ENCODE measurements at places on chromosomes 12 and 14.

DNA sequence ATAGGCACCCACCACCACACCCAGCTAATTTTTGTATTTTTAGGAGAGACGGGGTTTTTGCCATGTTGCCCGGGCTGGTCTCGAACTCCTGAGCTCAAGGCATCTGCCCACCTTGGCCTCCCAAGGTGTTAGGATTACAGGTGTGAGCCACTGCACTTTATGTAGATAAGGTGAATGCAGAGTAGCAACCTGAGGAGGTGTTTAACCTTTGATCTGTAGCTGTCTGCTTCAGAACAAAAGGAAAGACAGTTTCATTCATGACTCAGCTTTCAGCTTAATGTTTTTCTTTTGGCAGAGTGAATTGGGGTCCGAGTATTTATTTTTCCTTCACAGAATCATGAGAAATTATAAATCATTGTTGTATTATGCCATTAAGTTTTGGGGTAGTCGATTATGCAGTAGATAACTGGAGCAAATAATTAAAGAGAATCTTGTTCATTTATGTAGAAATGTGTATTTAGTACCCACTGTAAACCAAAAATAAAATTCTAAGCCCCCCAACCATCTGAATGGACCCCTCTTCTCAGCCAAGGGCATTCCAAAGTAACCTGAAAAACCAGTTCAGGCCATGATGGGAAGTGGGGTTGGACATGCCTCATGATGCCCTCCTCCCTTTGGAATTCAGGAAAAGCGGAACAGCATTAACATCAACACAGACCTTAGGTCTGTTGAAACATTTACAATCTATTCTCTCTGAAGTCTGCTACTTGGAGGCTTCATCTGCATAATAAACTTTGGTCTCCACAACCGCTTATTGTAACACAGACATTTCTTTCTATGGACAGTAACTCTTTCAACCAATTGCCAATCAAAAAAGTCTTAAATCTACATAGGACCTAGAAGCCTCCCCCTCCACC lies 10.7 kb upstream of the STX2 start:
- no peak for DNase-seq

DNA sequence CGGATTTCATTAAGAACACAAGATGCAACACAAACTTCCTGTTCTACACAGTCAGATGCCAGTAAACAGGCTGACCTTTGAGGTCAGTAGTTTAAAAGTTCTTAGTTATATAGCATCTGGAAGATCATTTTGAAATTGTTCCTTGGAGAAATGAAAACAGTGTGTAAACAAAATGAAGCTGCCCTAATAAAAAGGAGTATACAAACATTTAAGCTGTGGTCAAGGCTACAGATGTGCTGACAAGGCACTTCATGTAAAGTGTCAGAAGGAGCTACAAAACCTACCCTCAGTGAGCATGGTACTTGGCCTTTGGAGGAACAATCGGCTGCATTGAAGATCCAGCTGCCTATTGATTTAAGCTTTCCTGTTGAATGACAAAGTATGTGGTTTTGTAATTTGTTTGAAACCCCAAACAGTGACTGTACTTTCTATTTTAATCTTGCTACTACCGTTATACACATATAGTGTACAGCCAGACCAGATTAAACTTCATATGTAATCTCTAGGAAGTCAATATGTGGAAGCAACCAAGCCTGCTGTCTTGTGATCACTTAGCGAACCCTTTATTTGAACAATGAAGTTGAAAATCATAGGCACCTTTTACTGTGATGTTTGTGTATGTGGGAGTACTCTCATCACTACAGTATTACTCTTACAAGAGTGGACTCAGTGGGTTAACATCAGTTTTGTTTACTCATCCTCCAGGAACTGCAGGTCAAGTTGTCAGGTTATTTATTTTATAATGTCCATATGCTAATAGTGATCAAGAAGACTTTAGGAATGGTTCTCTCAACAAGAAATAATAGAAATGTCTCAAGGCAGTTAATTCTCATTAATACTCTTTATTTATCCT lies 13.5 kb downstream of the PTGER2 start:
- no peak for DNase-seq

GRCh38 chr14:52111583-52111982 lies 42.7 kb upstream of the NID2 start:
- no peak for DNase-seq

DNA sequence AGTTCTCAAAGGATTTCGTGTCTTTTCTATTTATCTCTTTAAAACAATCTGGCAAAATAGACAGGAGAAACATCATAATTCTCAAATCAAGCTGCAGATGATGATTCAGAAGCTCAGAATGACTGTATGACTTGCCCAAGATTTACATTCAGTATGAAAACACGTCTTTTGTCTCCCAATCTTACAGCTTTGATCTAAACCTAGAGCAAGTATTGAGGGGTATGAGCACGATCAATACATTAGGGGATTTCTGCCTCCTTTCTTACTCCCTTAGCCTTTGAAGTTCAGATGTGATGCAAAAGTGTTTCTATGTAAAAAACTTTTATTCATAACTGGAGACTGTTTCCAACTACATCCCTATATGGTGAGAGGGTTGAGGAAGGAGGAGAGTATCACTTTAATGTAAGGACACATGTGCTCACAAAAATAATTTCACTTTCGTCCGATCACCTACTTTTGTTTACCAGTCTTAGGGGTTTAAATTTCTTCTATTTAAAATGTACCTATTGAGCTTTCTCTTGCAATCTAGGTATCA lies 454.8 kb downstream of the TMTC2 start:
- no peak for DNase-seq

DNA sequence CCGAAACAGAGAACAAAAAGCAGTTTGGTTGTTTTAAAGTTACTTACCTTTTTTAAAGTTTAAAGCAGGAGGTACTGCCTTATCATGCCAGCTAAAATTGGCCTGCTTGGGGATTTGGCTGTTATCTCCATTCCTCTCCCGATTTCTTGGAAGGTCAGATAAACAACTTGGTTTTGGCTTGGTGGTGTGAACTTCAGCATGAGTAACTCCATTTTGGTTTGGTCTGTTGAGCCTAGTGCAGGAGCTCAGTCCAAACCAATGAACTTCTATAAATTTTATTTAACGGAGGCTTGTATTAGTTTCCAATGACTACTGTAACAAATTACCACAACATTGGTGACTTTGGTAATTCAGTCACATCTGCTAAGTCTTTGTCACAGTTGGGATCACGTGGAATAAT lies 82.3 kb downstream of the PLEKHA5 start:
- DNase-seq: no peak

DNA sequence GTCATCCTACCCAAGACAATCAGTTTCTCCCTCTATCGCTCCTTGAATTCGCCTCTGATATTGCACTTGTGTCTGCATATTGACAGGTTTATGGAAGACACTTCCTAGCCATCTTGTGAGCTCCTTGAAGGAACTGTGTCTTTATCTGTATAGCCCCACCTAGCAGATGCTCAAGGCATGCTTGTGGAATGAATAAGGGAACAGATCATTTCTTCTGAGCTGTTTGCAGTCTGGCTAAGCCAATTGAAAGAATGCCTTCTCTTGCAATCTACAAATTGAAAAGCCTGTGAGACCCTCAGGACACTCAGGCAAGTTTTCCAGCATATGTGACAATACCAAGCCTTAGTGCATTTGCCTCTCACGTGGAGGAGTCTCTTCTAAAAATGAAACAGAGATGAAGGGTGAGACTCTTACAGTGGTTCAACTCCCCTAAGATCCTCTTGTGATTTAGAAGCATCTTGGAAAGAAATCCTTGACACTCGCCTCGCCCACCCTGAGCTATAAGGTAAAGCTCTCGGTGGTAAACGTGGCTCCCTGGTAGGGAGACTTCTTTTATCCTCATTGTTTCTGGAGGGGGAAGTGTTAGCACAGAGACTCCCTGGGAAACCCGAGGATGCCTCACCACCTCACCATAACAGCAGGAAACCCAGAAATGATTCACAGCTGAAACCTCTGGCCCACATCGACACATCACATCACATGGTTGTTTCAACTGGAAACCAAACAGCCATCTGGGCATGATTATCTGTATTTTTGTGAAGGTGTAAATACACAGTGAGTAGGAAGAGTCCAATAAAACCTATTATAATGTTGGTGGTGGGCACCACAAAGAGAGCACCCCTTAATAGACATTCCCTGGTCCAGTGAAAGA lies 112.3 kb upstream of the BCL2L14 start:
- no peak for DNase-seq

- no peak for DNase-seq
Observed at GRCh38 chr14:69865701-69866365, 13.4 kb upstream of the SMOC1 start.

GRCh38 chr14:36270191-36270590 lies 50.2 kb downstream of the MBIP start:
- no peak for DNase-seq

DNA sequence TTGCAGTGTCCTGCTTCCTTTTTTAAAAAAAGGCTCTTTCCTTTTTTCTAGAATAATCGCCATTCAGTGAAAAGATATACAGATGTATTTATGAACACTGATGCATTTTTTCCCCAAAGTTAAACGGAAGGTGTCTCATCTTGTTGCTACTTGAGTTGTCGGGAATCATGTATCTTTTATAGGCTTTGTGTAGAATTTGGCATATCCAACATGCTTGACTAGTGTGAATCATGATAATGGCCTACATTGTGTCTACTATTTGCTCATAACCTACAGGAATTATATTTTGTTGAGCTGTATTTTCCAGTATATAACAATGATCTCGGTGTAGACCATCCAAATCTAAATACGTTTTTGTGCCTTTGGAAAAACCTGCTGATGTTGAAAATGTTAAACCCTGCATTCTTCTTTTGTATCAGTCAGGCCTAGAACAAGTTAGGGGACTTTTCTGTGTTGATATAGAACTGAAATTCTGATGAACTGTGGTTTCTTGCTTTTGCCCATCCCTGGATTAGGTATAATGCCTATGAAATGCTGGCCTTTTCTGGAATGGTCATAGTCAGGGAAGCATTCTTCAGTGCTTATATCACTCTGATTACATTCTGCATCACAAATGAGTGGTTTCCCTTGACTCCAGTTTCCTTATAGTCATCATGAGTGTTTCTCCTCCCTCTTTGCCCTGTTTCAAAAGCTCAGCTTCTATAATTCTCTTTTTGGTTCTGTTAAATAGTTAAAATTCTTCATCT lies 10.8 kb downstream of the BMAL2 start:
- DNase-seq: no peak

- DNase-seq: no peak
Observed at GRCh38 chr14:51786227-51786626, 74.2 kb upstream of the GNG2 start.

DNA sequence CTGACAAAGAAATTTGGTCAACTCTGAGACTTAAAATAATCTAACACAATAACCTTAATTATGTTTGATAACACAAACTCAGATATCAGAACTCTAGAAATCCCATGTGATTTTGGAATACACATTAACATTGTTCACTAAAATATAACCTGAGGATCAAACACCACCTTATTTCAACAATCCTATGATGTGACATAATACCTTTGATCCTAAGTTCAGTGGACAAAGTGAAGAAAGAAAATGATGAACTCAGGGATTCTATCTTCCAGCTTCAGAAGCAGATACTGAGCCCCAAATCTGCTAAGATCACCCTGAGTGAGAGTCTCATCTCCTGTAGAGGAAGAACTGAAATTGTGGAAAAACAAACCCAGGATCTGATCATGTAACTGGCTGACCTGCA lies 35.7 kb upstream of the APOF start:
- no peak for DNase-seq

DNA sequence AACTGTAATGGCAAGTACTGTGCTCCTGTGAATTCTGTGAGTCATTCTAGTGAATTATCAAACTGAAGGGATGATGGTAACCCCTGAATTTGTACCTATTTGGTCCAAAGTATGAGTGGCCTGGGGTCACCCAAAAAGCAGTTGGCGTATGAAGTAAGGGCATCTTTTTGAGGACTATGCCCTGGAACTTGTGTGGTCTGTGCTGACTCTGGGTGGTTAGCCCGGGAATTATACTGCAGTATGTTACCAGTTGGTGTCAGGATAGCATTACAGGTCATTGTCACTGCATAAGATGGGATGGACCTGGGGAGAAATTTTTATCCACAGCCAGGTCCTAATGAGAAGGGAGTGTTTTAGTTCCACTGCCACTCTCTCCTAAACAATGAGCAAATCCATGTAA lies 174.7 kb downstream of the SSPN start:
- no peak for DNase-seq

DNA sequence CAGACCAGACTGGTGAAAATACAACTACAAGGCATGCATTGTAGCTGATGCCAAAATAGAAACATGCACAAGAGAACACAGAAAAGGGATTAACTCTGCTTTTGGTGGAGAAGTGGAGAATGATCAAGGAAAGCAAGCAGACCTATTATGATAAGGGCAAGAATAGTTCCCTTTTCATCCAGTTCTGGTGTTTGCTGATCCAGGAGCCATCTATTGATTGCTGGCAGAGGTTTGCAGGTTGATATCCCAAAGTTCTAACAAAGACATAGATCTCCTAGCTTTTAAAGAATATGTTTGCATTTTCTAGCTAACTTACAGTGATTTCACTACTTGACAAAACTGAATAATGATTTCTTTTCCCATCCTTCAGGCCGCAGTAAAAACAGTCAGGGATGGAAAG lies 166.2 kb upstream of the CDKN3 start:
- no peak for DNase-seq

GRCh38 chr12:51393676-51394545 lies 2.7 kb upstream of the GALNT6 start:
- DNase-seq: peak; percentile 34

GRCh38 chr12:40099423-40099853 lies 6.4 kb downstream of the SLC2A13 start:
- DNase-seq: no peak

DNA sequence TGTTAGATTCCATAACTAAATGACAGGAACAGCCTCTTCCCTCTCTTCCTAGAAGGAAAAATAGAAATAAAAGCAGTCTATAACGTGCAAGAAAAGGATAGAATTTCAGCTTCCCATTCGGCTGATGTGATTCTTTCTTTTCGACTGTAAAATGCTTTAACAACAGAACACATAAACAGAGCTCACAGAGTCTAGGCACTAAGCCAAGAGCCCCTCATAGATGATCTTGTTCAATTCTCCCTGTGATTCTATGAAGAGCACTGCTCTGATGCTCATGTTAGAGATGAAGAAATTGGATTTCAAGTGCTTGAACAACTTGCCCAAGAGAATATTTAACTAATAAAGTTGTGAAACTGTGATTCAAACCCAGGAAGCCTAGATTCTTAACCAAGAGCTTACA lies 232.7 kb downstream of the RPAP3 start:
- no peak for DNase-seq

DNA sequence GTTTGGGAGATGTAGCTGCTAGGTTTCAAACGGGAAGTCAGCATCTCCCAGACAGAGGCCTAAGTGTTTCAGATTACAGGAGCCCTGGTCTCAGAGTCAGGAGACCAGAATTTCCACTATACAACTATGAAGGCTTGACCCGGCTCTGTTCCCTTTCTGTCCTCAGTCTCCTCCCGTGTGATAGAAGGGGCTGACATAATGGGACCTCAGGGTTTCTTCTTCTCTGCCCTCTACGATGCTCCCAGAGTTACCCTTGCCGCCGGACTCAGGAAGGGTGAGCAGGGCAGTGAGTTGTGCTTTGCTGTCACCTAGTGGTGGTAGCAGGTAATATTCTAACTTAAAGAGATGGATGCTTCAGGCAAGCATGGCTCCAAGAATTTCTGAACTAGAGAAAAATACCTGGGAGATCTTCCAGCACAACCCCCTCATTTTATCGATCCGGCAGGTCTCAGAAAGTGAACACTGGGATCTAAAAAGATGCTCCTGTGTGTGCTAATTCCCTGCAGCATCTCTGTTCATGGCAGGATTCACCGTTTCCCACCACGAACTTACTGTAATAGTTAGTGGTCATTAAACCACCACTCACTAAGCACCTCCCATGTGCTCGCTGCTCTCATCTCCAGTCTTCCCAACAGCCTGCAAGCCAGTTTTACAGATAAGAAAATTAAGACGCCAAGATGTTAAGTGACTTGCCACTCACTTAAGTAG lies 84.4 kb downstream of the VWF start:
- DNase-seq: peak; percentile 13

All from T-helper 9 cell (primary cell).